Activated naive CD4-positive, alpha-beta T cell (primary cell): ENCODE measurements at places on chromosomes 1 and 21.

GRCh38 chr21:27078915-27079314 lies 112.0 kb upstream of the ADAMTS5 start:
- no peak for DNase-seq

- DNase-seq, result no peak
Observed at GRCh38 chr21:26840201-26840600, 5.0 kb downstream of the ADAMTS1 start.

DNA sequence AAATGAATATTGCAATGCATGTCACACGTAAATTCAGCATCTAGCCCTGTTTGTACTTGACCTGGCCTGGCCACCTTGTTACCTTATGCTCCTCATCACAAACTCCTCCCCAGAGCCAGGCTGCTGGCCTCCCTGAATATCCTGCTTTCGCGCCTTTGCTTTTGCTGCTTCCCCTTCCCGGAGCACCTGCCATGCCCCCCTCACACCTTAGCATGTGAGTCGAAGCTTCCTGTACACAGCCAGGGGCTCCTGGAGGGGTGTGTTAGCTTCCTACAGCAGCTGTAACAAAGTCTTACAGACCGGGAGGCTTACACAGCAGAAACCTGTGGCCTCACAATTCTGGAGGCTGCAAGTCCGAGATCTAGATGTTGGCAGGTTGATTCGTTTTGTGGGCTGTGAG lies 60.1 kb downstream of the TLR5 start:
- no peak for DNase-seq

DNA sequence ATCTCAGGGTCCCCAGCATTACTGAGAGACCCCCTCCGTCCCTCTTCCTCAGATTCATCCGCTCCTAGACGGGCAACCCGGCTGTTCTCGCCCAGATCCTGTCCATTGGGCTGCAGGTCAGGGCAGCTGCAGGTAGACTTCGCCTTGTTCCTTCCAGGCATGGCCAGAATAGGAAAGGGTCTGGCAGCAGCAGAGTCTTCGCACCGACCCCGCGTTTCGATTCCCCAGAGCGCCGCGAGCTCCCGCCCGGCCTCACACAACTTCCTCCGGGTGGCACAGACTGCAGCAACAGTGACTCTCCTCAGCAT lies 265 bp downstream of the NRDC start:
- DNase-seq, result no peak

GRCh38 chr1:12284486-12284885 lies 54.7 kb downstream of the VPS13D start:
- no peak for DNase-seq

- no peak for DNase-seq
Observed at GRCh38 chr1:3506943-3507342, 52.5 kb downstream of the ARHGEF16 start.

GRCh38 chr1:204968951-204969350 lies 74.1 kb upstream of the CNTN2 start:
- DNase-seq, result no peak

DNA sequence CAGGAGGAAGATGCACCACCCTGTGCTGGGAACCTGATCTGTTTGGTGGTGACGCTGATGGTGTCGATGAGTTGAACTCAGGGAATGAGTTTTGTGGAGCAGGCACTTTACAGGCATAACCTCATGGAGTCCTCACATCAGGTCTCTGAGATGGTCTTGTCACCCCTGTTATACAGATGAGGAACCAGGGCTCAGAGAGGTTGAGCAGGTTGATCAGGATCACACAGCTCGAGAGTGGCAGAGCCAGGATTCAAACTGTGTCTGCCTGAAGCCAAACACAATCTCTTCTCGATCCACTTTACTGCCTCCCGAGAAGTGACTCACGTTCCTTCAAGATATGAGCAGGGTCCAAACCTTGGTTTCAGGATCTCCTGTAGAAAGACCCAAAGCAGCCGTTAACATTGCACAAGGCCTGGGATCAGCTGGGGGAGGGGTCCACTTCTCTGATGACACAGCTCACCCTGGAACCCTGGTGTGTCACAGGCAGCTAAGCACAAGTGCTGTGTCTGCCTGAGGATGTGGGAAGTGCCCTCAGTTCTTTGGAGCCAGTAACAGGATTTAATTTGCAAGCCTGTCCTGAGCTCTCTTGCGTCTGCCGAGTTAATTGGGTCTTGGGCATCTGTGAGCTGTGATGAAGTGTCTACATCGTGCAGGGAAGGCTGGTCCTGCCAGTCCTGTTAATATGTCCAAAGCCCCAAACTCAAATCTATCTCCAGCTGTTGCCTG lies 65.4 kb upstream of the STUM start:
- DNase-seq, result no peak

DNA sequence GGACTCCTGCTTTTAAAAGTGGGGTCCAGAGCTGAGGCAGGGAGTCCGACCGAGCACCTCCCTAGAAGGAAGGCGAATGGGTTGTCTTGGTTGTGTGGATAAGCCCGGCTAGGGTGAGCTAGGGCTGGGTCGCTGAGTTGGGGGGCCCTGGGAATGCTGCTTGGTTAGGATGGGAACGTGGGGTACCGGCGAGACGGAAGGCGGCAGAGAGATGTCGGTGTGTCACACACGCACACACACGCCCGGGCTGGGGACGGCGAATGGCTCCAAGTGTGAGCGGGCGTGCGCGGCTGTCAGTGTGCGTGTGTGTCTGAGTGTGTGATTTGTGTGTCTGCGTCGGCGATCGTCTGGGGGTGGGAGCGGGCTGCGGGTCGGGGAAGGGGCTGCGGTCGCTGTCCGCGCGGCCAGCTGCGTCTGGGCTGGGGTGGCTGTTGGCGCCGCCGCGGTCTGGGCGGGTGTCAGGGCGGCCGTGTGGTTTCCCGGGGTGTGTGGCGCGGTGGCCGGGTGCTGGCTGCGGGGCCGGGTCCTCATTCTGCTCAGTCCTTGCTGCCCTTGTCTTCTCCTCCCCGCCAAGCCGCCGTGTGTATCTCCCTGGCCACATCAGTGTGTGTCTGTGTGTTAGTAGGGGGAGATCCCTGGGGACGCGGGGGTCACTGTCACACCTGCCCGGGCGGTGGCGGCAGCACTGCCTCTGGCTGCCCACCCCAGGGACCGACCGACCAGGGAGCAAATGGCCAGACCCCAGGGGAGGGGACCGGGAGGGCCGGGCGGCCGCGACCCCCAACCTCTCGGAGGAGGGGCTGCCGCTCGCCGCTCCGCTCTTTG lies 1.1 kb downstream of the EFNA3 start:
- no peak for DNase-seq

- no peak for DNase-seq
Observed at GRCh38 chr1:8660411-8660828, 157.0 kb downstream of the RERE start.

DNA sequence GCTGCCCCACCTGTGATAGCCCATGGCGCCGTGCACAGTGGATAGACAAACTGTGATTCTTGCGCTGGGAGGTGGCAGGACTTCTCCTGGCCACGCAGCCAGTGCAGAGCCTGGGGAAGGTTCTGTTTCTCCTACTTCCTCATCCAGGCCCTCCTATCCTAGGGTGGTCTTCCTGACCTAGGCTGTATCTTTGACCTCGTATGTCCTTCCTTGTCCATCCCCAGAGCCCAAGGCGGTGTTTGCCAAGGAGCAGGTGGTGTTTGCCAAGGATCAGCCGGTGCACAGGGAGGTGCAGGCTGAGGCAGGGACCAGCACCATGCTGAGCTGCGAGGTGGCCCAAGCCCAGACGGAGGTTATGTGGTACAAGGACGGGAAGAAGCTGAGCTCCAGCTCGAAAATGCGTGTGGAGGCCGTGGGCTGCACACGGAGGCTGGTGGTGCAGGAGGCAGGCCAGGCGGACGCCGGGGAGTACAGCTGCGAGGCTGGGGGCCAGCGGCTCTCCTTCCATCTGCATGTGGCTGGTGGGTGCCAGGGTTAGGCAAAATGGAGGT lies 63.9 kb downstream of the OBSCN start:
- DNase-seq, result no peak

DNA sequence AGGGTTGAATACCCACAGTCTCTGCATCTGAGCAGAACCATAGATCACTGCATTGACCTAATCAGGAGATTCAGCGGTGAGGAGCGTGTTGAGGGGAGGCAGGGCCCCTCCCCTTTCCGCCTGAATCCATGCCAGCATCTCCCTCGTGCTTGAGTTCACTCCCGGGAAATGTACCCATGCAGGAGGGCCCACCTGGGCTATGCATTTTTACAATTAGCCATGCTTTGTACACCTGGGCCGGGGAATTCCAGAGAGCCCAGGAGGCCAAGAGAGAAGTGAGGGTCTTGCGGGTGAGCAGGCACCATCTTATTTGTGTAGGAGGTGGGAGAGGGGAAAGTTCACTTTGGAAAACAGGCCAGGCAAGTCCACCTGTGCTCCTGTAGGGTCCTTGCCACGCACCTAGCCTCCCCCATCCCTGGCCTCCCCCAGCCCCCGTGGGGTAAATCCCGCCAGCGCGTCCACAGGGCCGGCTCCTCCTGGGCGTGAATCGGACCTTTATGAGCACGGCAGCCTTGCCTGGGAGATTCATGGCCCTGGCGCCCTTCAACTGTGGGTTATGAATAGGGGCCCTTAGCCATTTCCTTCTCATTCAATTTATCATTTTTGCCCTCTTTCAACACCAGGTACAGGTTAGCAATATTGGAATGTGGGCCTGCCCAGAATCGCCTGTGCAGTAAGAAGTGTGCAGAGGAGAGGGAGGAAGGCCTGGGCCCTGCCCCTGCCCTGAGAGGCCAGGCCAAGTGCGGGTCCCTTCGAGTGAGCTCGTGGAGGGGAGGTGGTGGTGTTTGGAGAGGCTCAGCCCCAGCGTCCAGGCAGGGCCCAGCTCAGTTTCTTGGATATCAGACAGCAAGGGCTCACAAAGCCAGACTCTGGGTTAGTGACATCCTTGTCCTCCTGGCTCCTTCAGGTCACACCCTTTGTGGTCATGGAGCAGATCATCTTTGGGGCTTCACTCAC lies 84.4 kb upstream of the ACTRT2 start:
- DNase-seq, result no peak

DNA sequence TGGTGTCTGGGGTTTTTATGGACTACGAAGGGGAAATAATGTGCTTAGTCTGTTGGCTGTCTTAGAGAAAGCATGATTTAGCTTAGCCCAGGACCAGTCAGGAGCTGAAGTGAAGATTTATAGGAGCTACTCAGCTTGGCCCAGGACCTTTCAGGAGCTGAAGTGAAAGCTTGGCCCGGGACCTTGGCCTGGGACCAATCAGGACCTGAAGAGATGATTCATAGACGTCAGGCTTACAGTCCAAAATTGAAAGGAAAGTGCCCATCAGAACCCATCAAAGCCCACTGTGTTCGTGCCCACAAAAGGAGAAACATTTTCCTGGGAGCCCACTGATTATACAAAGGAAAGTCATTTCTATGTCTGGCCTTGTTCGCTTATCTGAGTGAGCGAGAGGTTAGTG lies 35.6 kb downstream of the MSTO1 start:
- DNase-seq, result no peak

- no peak for DNase-seq
Observed at GRCh38 chr1:111894497-111894896, 95.0 kb downstream of the KCND3 start.

GRCh38 chr21:14913638-14914037 lies 151.2 kb downstream of the NRIP1 start:
- no peak for DNase-seq

DNA sequence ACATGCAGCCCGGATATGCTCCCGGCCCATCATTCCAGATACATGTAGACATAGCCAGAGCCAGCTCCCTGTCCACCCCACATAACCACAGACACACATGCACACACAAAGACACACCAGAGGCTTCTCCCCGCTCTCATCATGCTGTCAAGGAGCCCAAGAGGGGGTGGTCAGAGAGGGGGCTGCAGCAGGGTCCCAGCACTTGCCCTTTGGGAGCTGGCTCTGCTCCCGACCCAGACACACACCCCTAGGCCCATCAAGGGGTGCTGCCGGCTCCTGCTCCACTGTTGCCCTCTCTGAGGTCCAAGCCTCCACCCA lies 2.6 kb downstream of the PTAFR start:
- no peak for DNase-seq

DNA sequence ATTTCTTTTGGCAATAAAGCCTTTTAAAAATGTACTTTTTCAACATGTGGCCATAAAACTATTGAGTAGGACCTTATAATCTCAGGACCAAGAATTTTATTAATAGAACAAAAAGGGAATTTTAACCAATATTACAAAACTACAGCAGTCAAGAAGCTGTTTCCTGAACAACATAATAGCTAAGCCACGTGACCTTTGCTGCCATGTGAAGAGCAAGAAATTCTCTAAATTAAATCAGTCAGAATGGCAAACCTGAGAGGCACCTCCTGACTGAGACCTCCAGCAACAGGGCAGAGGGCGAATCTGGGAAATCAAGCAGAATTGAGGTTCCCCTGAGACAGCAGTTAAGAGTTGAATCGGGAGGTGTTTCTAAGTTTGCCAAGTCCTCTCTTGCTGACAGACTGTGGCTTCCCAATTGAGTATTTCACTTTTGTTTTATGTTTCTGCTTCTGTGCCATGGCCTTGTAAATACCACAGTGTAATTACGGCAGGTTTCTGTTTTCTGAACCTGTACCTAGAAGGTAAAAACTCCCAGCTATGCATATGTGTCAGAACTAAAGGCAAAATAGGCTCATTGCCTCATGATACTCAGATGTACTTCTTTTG lies 358.4 kb downstream of the NTNG1 start:
- no peak for DNase-seq

GRCh38 chr1:41583658-41584547 lies 99.4 kb upstream of the EDN2 start:
- no peak for DNase-seq

DNA sequence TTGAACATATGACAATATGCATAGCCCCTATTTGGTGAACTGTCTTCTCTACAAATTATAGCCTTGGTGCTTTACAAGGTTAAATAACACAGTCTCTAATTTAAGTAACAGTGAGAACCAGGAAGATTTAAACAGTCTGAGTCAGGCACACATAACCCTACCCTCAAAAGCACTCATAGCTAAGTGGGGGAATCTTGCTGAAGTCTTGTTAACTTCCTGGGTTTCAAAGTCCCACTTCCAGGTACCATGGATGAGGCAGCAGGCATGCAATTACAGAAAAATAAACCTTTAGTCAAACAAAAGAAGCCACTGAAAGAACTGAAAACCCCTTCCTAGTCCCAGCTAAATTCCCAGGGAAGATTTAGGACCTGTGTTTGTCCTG lies 147.6 kb downstream of the PBX1 start:
- DNase-seq, result no peak

- DNase-seq, result no peak
Observed at GRCh38 chr1:15765495-15766194, 7.0 kb downstream of the FBLIM1 start.

GRCh38 chr1:156276532-156276931 lies 6.1 kb downstream of the SMG5 start:
- DNase-seq, result no peak

GRCh38 chr1:85683292-85684025 lies 24.8 kb downstream of the ZNHIT6 start:
- DNase-seq, result no peak

DNA sequence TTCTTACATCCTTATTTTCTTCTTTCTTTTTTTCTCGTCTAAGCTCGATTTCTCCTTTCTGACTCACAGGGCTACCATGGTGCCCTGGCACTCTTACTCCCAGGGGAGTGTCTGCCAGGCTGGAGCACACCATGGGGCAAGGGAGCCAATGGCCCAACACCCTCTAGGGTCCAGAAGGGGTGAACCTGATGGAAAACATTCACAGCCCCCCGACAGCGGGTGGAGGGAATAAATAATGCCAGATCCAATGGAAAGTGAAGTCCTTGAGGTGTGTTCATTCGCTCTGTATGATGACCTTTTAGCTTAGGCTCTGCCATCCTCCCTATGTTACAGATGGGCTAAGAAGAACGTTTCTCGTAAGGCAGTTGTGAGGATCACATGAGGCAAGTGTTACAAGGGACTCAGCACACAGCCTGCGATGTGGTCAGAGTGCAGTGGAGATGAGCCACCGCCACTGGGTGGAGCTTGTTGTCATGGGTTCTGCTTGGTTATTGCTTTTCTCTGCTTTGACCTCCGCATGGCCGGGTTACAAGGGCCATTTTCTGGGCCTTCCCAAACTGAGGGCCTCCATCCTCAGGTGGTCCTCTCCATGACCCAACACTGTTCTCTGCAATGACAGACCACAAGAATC lies 3.5 kb upstream of the FCMR start:
- DNase-seq, result peak; percentile 17
